ENCODE measurements at places on chromosomes 11 and 22.
A peak's percentile ranks its signal among the peaks of the same experiment; 100 is the strongest.

DNA sequence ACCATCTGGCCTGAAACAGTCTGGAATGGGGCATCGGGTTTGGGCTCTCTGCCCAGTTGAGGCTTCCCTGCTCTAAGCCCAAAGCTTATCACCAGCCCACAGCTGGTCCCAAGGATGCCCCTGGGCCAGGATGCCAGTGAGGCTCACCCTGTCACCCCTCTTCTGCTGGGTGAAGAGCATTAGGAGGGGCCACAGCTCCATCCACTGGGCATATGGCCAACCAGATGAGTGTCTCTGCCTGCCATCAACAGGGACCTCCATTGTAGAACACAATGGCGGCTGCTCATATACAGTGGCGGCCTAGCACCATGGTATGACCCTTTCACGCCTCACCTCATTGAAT is 5.6 kb downstream of the CHST1 start:
- peaks cover 26% of the 10 kb centered on the region for H3K27me3 ChIP-seq
- no peak overlapping the region for H3K4me3 ChIP-seq
- no peak for DNase-seq

DNA sequence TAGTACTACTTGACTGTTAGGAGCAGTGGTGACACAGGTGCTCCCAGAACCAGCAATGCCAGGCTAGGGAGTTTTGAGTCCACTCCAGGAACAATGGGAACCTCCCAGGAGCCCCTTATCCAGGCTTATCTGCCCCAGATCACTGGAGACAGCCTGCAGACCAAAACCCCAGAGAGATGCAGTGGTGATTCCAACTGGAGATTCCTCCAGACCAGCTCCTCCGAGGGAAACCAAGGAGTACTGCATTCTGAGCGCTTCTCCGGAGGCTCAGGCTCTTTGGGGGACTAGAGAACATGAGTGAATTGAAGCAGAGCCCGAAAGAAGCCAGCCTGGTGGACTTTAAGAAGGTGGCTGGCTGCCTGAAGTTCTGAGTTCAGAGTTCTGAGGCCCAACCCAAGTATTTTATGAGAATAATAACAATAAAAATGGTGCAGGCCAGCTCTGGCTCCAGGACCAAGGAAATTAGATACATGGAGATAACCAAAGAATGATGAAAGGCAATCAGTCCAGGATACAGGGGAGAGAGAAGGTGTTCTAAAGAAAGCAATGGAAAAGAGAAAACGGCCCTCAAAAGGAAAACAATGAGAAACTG is 1.3 kb upstream of the TMEM25 start:
- no peak for DNase-seq
- no peaks in the 10 kb centered on the region for H3K27me3 ChIP-seq
- peak overlapping the region; percentile 46 for H3K4me3 ChIP-seq

DNA sequence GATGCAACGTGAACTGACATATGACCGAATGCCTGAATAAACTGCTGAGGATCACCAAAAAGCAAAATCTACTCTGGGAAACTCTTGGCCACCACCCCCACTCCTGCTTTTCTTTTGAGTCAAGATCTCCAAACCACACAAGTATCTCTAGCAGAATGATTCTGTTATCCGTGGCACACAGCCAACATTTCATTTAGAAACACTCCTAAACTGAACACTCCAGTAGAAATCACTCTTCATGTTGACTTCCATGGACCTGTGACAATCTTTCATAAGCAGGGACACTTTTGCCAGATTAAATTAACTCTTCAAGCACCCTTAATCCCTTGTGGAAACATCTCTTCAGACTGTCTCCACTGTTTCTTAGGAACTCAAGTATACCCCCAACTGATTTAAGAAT is 44.4 kb downstream of the VSIG10L2 start:
- no peaks in the 10 kb centered on the region for H3K4me1 ChIP-seq
- DNase-seq: no peak
- no peak overlapping the region for H3K4me3 ChIP-seq
- H3K36me3 ChIP-seq: no peaks in the 10 kb centered on the region
- no peak overlapping the region for H3K27ac ChIP-seq

DNA sequence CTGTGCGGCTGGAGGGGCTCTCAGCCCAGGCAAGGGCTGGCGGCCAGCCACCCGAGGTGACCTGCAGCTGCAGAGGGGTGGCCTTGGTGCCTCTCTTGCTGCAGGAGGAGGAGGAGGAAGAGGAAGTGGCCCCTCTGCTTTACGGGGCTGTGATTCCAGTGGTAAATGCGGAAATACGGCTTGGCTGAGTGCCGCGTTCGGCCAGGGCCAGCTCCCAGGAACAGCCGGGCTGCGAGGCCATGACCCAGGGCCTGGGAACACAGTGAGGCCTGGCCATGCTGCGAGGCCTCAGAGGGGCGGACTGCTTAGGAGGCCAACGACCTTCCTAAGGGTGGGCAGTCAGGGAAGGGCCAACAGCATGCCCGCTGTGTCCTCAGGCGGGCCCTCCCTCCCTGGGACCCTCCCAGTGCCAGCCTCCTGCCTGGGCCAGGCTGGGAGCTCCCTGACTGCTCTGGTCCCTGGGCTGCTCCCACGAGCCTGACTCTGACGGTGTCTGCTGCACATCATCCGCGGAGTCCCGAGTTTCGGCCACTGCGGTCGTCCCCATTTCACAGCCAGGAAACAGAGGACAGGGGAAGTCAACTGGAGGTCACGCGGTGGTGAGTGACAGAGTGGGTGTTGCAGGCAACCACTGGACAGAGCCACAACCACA is 20.8 kb upstream of the PPARA start:
- H3K27ac ChIP-seq: peak overlapping the region; percentile 49
- peaks cover 17% of the 10 kb centered on the region for H3K4me1 ChIP-seq
- peak overlapping the region; percentile 28 for H3K4me3 ChIP-seq
- DNase-seq: no peak
- H3K27me3 ChIP-seq: no peaks in the 10 kb centered on the region

DNA sequence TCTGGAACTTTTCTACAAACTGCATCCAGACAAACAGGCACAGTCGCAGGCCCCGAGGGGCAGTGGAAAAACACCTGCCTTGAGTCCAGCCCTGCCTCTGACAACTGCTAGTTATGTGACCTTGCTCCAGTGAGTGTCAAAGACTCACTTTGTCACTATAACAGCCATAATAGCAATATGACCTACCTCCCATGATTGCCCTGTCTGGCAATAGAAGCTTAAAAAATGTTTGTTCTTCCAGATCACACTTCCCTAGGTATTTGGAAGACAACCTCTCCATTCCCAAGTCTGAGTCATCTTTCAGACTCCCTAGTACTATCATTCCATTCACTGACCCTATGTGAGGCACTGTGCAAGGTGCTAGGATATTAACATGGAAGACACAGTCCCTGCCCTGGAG is 74.5 kb downstream of the RPL27A start:
- H3K27me3 ChIP-seq: no peaks in the 10 kb centered on the region
- H3K36me3 ChIP-seq: no peaks in the 10 kb centered on the region
- no peak for DNase-seq
- no peak overlapping the region for H3K4me3 ChIP-seq
- H3K27ac ChIP-seq: no peak overlapping the region

DNA sequence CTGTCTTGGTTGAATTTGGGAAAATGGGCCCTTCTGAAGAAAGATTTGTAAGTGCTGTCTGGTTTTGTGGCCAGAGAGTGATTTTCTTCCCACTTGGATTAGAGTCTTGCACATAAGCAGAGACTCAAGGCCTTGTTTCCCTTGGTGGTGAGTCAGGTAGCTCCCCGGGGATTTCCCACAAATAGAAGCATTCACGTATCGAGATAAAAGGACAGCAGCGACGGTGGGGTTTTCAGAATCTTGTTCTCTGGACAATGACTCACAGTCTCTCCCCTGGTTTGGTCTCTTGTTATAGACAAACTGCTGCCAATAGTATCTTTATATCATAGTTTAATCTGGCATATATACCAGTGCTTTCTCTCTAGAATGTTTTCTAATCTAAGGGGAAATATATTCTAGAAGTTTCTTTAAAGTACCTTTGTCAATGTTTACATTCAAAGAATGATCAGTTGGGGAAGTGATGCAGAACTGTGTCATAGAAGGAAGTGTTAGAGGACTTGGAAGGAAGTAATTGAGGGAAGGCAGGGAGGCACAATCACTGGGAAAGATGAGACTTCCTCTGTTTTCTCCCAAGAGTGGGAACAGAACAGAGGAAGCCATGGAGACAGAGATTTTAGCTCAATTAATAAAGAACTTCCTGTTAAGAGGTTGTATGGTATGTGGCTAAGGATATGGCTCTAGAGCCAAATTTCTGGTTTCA is 18.1 kb downstream of the POLA2 start:
- no peak overlapping the region for H3K4me3 ChIP-seq
- no peak for DNase-seq
- no peak overlapping the region for H3K27ac ChIP-seq

GRCh38 chr11:27470826-27471588 is 1.6 kb downstream of the LGR4 start:
- peaks cover 18% of the 10 kb centered on the region for H3K4me1 ChIP-seq
- DNase-seq: no peak
- H3K27me3 ChIP-seq: peaks cover 10% of the 10 kb centered on the region
- H3K27ac ChIP-seq: no peak overlapping the region

- no peak overlapping the region for H3K4me3 ChIP-seq
- no peak for DNase-seq
- H3K27me3 ChIP-seq: no peaks in the 10 kb centered on the region
Measured at GRCh38 chr11:111814106-111814505, 47.9 kb upstream of the PPP2R1B start.

DNA sequence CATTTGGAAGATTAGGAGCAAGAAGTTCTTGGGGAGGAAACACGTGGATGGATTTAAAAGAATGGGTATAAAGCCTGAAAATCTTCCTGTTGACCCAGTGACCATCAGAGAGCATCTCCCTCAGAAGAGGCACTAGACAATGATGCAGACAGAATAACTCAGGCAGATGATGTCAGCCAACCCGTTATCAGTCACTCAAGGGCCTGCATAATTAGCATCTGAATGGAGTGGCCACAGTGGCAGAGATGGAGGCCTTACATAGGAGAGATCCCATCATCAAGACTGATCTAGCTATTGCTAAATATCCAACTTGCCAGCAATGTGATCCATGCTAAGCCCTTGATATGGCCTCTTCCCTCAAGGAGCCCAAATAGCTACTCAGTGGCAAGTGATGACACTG is 70.7 kb upstream of the CD82 start:
- H3K27ac ChIP-seq: no peak overlapping the region
- H3K4me3 ChIP-seq: no peak overlapping the region
- DNase-seq: no peak
- no peaks in the 10 kb centered on the region for H3K4me1 ChIP-seq
- no peaks in the 10 kb centered on the region for H3K36me3 ChIP-seq
- H3K27me3 ChIP-seq: no peaks in the 10 kb centered on the region

DNA sequence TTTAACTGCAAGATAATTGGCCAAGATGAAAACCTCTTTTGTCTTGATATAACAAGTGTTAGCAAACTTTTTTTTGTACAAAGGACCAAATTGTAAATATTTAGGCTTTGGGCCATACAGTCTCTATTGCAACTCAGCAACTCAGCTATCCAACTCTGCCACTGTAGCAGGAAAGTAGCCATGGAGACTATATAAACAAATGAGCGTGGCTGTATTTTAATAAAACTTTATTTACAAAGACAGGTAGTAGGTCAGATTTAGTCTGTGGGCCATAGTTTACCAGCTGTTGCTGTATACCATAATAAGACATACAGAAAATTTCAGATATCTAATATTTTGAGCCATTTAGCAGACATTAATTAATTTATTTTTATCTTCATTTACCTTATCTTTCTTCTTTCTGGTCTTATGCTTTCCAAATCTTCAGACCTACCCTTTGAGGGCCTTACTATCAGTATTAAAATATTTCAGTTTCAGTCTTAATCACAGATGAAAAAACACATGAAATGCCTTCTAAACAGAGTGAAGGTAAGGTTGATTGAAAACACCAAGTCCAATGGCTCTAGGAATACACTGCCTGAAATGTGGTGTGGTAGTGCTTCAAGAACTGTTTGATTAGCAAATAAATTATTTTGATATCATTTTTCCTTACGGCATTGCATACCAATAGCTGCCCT is 256.9 kb upstream of the CTSC start:
- H3K4me1 ChIP-seq: no peaks in the 10 kb centered on the region
- no peaks in the 10 kb centered on the region for H3K27me3 ChIP-seq
- H3K36me3 ChIP-seq: no peaks in the 10 kb centered on the region
- H3K27ac ChIP-seq: no peak overlapping the region
- H3K4me3 ChIP-seq: no peak overlapping the region

- H3K36me3 ChIP-seq: no peaks in the 10 kb centered on the region
- no peaks in the 10 kb centered on the region for H3K27me3 ChIP-seq
- H3K27ac ChIP-seq: peak within 1 kb of the TSS; percentile 100
Measured at GRCh38 chr22:41446639-41447434, at the start of gene TOB2. TOB2 (minus strand) TSS chr22:41446801; CDS start chr22:41437345, 9,456 bp downstream.

DNA sequence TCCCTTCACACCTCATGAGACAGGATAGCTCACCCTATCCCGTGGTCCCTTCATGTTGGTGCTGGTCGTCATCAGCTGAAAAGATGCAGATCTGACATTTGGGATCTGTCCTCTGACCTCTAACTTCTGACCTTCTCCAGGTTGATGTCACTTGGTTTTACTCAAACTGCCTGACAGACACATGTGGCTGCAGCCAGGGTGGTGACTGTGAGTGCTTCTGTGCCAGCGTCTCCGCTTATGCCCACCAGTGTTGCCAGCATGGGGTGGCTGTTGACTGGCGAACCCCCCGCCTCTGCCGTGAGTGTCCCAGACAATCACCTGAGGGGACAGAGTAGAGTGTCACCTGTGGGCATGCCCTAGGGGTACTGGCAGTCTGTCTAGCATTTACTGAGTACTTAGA is 49.7 kb downstream of the OTOG start:
- H3K27ac ChIP-seq: no peak overlapping the region
- H3K4me3 ChIP-seq: no peak overlapping the region
- no peaks in the 10 kb centered on the region for H3K36me3 ChIP-seq
- no peak for DNase-seq

DNA sequence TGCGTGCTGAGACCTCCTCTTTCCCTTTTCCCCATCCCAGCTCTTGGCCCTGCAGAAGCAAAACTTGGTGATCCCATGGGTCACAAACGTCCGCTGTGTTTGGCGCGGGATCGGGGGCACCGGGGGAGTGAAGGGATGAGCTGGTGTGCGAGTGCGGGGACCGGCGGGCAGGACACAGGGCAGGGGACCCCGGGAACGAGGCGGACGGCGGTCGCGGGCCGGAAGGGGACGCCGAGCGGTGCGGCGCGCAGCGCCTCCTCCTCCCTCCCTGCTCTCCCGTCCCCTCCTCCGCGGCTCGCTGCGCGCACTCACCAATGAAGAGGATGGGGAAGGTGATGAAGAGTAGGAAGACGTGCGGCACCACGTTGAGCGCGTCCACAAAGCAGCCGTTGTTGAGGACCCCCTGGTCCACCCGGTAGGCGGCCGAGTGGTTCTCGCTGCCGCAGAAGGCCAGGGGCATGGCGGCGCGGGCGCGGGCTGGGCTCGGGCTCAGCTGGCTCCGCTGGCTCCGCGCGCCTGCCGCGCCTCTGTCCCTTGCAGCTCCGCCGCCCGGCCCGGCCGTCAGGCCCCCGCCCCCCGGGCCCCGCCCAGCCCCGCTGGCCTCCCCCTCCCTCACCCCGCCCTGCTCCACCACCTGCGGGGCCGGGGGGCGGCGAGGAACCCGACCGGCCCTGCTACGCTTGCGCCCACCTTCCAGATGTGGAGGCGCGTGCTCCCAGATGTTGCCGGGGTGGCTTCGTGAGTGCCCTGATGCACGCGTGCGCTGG is at the start of gene ABCC8:
Gene ABCC8, minus strand, starts transcription at position 529 of the 767 bp plus-strand sequence. Its CDS starts 69 bp downstream, at position 460.
- H3K4me1 ChIP-seq: no peaks in the 10 kb centered on the region
- DNase-seq: no peak
- peaks cover 14% of the 10 kb centered on the region for H3K27me3 ChIP-seq
- H3K27ac ChIP-seq: no peak within 1 kb of the TSS

- peaks cover 35% of the 10 kb centered on the region for H3K36me3 ChIP-seq
- no peak for DNase-seq
Measured at GRCh38 chr11:62514151-62514550, 32.5 kb downstream of the AHNAK start.
